ENCODE measurements at places on chromosomes 16 and 17. TPM values are rescaled to one million over a fixed set of nuclear protein-coding genes. Genes with fewer than 3 reads are reported as not detected.

TBC1D3K gene
- not detected for total RNA-seq

ZNF469 gene
- total RNA-seq = 3.3 TPM

PPY gene
- not detected for total RNA-seq

KCNJ12 gene
- total RNA-seq = 0.32 TPM

CRYM gene
- total RNA-seq = 1.3 TPM

NHERF2 gene
- total RNA-seq = 34.4 TPM

ZFP3 gene
- 1.3 TPM for total RNA-seq

RPS15A gene
- total RNA-seq = 2,966 TPM

RAB40C gene
- 6.5 TPM for total RNA-seq

BICDL2 gene
- 0.32 TPM for total RNA-seq

TLCD3B gene
- total RNA-seq = not detected

SLC35G6 gene
- total RNA-seq = not detected

NOB1 gene
- 25.7 TPM for total RNA-seq

EPN3 gene
- total RNA-seq = not detected

SDR42E2 gene
- total RNA-seq = under 0.01 TPM

SMIM36 gene
- not detected for total RNA-seq

TMIGD1 gene
- total RNA-seq = not detected

FBRS gene
- 10.2 TPM for total RNA-seq

CDK5R1 gene
- 0.32 TPM for total RNA-seq

RCVRN gene
- total RNA-seq = not detected

METTL26 gene
- total RNA-seq = 66.9 TPM

RNF222 gene
- not detected for total RNA-seq
